Endothelial cell (in vitro differentiated cells): ENCODE measurements at places on chromosomes 6 and 20. TPM values are rescaled to one million over a fixed set of nuclear protein-coding genes. Genes with fewer than 3 reads are reported as not detected.
A peak's percentile ranks its signal among the peaks of the same experiment; 100 is the strongest.

- no peak for DNase-seq
Measured at GRCh38 chr6:114783083-114783482, 440.3 kb upstream of the HS3ST5 start.

EHMT2 gene
- 53.4 TPM for total RNA-seq

GRCh38 chr6:116971959-116972358 is 94.9 kb downstream of the RFX6 start:
- DNase-seq: peak; percentile 40

OPN5 gene
- total RNA-seq: 12.1 TPM

- DNase-seq: peak; percentile 63
Measured at GRCh38 chr6:31952140-31952805, 6.4 kb downstream of the CFB start.
